Memory B cell (primary cell): ENCODE measurements at places on chromosomes 11 and 22.

GRCh38 chr22:49012712-49013395 lies 814.8 kb downstream of the BRD1 start:
- no peak for DNase-seq

DNA sequence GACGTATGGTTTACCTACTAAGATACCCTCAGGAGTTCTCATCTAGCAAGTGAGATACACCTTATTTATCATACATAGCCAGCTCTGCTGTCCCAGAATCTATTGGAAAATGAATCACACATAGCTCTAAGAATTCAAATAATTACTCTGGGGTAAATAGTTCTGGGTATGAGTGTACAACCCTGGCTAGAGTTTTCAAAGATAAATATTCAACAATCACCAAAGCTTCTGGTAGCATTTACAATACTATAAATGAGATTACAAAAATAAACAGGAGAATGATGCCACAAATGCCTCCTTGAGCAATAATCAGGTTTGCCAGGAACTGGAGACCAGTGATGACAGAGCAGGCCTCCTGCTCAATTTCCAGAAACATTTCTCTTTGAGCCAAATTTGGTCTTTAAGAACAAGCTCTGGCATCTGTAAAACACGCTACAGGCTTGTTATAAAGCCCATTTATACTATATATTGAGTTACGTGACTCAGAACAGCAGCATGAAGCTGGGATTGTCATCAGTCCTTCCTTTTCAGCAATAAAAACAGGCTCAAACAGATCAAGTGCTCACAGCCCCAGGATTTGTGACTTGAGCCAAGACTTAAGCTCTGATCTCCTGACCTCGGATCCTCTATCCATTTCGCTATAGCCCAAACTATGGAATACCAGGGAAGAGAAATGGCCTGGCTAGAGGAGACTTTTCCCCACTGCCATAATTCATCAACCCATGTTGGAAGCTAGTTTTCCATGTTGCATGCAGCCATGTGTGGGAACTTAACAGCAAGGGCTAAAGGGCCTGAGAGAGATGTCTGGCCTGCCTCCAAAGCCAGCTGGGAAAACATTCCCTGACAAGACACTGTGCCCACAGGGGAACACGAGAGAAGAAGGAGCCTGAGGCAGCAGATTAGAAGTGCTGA lies 19.7 kb downstream of the RAB30 start:
- DNase-seq = no peak

DNA sequence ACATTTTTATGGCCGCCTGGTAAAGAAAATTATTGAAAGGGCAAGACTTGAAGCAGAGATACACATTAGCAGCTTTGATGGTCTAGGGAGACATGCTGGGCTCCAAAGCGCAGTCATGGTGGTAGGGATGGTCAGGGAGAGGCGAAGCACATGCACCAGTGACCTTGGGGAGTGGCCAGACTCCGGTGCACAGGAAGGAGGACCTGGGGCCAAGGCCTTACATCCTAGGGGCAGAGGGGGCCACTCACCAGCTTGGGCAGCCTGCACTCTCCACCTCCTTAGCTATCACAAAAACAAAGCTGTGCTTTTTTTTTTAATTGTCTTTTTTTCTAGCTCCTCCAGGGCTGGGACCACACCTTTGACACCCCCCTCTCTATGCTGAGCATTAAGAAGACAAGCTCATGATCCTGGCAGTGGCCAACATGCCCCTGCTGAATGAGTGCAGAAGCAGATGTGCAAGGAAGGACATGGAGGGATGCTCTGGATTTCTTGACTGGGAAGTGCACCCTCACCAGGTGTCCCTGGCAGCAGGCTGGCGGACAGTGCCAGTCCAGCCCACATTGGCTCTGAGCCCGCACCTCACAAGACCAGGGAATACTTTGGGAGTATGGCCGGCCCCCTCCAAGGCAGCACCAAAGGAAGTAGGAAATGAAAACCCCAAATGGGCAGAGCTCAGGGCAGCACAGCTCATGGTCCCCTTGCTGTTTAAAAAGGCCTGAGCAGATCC lies 619.9 kb downstream of the TBC1D22A start:
- no peak for DNase-seq

GRCh38 chr11:115644856-115645255 lies 140.6 kb upstream of the CADM1 start:
- no peak for DNase-seq

DNA sequence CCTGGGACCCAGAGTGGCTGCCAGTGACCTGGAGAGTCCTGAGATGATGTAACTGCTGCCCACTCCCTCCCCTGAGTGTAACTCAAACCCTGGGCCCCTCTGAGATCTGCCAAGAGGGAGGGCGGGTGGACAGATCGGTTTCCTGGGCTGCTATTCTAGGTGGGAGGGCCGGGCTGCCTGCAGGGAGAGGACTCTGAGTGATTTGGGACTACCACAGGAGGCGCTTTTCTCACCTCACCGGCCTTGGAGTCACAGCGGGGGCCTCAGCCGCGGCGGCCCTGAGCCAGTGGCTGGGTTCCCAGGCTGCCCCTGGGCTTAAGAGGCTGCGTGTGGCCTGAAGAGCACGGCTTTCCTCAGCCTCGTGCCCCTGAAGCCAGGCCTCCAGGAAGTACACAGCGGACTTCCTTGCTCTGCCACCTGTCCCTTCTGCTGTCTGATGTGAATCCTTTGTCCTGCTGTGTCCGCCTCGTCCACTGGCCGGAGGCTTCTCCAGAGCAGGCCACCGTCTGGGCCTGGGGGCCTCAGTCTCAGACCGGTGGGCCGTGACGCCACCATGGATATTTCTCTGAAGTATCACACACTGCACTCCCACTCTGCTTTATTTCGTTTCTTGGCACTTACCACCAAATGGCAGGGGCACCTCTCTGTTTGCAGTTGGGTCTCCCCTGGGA lies 11.5 kb downstream of the RELT start:
- no peak for DNase-seq

DNA sequence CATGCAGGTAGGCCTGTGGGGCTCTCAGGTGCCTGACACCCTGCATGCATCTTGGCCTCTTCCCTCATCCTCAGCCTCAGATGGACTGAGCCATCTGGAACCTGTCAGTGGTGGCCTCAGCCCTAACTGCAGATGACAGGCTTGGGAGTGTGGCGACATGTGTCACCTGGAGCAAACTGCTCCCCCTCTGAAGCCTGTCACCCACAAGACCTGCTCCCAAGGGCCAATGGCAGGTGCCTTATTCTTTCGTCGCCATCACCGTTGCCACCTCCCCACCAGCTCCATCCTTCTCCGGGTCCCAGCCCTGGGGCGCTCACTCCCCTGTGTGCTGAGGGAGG lies 3.6 kb upstream of the SEPTIN5 start:
- DNase-seq = no peak

GRCh38 chr11:24704716-24705115 lies 207.9 kb downstream of the LUZP2 start:
- DNase-seq = no peak

GRCh38 chr11:34036456-34036855 lies 15.1 kb upstream of the CAPRIN1 start:
- DNase-seq = no peak

DNA sequence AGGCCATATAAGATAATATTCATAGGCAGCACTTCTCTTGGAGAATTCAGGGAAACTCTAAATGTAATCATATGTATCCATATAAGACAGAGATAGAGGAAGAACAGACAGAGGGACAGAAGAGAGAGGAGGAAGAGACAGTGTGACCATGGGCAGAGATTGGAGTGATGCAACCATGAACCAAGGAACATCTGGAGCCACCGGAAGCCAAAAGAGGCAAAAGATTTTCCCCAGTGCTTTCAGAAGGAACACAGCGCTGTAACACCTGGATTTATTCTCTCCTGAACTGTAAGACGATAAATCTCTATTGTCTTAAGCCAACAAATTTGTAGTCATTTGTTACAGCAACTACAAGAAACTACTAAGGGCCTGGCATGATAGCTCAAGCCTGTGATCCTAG lies 57.7 kb downstream of the GAB2 start:
- no peak for DNase-seq

DNA sequence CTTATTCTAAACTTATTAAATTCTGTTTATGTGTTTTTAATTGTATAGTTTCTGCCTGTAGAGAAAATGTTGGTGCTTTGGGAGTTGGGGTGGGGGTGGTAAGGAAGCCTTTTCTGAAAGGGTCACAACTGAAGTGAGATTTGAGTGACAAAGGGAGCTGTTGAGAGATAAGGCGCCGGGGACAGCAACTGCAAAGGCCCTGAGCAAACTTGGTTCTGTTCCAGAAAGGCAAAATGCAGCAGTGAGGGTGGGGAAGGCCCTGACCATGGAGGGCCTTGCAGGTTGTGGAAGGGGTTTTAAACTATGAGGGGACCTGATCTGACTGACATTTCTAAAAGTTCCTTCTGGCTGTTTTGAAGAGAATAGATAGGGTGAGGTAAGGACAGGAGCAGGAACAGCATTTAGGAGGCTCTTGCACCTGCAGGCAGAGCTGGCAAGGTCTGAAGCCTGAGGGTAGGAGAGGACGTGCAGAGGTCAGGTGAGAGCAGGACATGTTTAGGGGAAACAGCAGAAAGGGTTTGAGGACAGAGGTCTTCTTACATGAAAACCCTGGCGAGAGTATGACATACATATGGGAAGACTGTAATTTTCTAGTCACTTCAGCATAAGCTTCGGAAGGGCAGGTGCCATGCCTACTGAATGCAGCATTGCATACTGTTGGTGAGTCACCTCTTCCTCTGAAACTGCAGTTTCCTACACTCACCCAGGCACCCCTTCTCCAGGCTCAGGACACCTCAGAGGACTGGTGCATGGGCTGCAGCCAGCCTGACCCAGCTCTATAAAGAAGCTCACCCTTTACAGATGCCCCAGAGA lies 190.7 kb downstream of the SNX19 start:
- DNase-seq = no peak

DNA sequence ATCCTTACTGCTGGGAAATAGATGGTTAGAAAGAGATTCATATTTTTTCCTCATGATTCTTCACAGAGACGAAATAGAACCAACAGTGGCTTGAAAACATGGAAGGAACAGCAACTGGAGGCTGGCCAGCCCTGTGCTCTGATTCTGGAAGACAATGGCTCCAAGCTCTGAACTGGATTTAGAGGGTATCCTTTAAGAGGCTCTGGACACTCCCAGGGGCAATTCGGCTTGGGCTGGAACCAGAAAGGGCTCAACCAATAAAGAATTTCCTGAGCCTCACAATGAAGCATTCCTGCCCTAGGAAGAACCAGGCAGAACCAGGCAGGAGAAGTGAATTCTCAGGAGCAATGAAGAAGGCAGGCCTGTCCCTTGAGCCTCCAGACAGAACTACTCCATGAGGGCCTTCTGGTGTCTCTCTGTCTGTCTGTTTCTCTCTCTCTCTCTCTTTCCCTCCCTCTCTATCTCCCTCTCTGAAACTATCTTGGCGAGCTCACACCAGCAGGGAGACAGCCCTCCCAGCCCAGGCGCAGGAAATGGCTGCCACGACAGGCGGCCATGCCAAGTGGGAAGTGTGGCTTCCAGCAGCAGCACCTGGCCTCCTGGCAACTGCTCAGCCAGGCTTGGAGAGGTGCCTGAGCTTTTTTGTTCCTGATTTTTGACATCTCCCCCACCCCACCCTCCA lies 93.3 kb downstream of the RCN1 start:
- no peak for DNase-seq

- no peak for DNase-seq
These were observed 73.4 kb downstream of the NCAPD3 start for GRCh38 chr11:134150195-134150903.

DNA sequence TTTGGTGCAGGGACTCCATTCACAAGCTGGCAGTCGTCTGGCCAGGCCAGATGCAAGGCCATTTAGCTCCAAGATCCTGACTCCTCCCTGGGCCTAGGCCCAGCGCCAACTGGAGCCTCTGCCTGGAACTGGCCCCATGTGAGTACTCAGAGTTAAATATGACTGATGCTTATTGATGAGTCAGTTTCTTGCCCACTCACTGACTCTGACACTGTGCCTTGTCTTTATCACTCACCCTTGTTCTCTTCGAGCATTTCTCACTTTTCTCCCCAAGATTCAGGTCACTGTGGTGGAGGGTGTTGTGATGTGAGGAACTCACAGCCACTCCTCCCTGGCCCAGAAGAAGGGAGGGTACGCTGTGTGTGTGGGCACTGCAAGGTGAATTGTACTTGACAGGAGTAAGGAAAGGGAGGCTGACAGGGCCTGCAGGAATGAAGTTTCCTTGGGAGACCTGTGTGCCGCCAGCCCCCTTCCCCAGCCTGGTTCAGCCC lies 23.2 kb upstream of the ST3GAL4 start:
- no peak for DNase-seq

- no peak for DNase-seq
These were observed 72.4 kb downstream of the LDLRAD3 start for GRCh38 chr11:36016263-36016662.

DNA sequence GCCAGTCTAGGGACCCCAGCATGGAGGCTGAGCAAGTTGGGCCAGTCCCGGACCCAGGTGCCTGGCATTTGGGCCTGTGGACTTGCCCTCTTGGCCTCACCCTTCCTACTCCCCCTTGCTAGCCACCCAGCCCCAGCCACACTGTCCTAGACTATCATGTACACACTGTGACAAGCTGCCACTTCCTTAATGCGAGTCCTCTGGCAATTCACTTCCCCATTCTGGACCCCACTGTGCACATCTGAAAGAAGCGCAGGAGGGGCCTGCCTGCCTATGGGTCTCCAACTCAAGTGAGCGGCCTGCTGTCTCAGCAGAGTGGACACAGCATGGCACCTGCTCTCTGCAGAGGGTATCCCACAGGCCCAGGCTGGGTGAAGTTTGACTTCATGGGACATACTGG lies 68.5 kb upstream of the LMO1 start:
- no peak for DNase-seq
